ENCODE measurements at places on chromosomes 2 and 18.

- DNase-seq, result peak; percentile 53
Observed at GRCh38 chr2:194745557-194746146, 911.4 kb upstream of the SLC39A10 start.

- peak; percentile 50 for DNase-seq
Observed at GRCh38 chr2:148794558-148794957, 80.5 kb upstream of the KIF5C start.

GRCh38 chr2:20682167-20682920, 15.4 kb downstream of the GDF7 start:
- DNase-seq, result peak; percentile 29

DNA sequence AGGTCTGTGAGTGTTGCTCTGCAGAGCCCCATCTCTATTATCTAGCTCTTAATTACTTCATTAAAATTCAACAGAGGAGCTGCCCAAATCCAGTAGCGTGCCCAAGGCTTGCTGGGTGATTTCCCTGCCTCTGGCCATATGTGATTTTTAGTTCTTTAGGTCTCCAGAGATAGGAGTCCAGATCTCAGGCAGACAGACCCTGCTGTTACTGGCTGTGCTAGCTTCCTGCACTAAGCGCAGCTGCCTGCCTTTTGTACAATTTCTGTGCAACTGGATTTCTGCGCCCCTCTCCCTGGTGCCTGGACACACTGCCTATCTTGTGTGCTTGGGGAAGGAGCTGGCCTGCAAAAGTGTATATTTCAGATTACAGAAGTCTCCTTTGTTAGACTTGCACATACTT, 136.5 kb downstream of the TDRD15 start:
- no peak for DNase-seq

DNA sequence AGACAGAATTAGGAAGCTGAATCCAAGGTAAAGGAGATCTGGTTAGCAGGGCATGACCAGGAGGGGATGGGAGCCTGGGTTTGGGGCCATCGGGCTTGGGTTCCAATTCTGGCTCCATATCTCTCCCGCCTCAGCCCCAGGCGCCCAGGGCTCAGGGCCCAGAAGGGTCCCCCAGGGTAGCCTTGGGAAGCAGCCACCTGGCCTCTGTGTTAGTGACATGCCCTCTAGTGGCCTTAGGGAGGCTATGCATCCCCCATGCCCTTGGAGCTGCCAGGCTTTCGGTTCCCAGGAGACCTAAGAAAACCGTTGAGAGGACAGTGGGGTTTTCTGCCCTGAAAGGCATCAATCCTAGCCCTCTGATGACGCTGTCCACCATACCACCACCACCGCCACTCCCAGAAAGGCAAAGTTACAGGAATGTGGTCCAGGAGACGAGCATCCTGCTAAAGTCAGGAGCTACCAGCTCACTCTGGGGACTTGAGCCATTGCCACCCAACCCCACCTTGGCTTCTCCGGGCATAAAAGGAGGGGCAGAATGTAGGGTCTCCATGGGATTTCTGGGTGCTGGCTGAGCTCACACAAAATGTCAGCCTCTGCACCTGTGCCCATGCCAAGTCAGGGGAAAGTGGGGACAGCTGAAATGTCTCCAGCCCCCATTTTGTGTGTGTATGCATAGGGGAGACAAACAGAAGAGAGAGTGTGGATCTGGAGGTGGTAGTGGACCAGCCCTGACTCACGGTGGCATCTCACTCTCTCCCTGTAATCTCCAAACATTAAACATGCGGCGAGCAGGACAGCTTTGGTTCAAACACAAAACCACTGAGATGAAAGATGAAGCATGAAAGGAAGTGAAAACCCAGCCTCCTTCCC, 56.5 kb downstream of the EMX1 start:
- DNase-seq, result peak; percentile 75

- no peak for DNase-seq
Observed at GRCh38 chr18:5284808-5285207, 10.7 kb downstream of the ZBTB14 start.

- DNase-seq, result peak; percentile 39
Observed at GRCh38 chr2:207317378-207317984, 151.7 kb upstream of the KLF7 start.

DNA sequence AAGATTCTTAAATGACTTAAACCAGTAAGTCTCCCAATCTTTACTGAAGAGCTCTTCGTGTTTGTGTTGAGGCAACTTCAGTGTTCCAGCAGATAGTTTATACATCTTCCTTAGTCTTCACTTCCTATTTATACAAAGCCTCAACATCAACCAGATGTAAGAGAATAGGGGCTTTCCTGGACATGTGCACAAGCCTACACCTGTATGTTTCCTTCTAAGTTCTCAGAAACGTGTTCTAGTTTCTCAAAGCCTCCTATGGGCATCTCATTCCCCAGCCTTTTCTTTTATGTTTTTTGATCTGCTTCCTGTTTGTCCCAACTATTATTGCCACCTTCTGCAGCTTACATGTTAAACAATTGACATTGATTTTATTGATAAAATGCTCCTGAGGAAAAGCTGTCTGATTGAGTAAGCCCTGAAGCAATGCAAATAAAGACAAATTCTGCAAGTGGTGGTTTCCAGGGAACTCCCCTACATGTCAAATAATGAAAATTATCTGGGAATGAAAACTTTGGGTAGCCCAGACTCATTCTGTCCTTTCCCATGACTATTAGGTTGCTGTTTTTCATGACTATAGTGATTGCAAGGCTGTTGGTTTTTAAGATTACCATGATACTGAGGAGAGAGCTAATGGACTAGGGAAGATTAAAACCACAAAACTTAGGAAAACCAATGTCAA, 663.3 kb upstream of the ACVR2A start:
- no peak for DNase-seq

DNA sequence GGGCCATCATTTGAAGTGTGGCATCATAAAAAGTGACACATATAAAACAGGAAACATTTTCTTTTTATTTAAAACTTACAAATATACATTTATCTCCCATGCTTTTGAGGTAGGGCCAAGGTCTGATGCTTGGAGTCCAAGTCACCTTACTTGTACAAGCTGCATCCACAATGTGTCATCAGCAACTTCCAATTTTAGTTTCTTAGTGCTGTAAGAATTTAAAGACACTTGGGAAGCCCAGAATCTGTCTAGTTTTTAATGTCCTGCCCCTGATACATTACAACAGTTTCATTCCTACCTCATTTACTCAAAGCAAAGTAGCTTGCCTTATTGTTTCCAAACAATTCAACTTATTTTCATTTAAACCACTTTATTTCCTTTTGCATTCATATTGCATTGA, 297.7 kb downstream of the MTX2 start:
- DNase-seq, result no peak

GRCh38 chr2:25378731-25379490, 37.2 kb upstream of the DNMT3A start:
- DNase-seq, result peak; percentile 80

DNA sequence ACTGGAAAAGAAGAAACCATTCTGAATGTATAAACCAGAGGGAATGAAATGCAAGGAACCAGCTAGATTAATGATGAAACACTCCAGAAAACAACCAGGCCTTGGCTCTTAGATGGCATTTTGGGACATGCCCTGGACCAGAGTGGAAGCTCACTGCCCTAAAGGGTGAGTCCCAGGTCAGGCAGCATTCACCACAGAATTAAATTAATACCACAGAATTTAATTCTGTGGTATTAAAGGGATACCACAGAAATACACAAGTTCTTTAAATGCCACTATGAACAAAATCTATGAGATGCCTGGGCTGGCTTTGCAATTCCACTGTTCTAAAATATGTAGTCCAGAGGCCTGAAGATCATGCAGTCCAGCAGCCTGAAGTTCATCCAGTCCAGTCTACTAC, 122.3 kb upstream of the KYNU start:
- DNase-seq, result no peak

DNA sequence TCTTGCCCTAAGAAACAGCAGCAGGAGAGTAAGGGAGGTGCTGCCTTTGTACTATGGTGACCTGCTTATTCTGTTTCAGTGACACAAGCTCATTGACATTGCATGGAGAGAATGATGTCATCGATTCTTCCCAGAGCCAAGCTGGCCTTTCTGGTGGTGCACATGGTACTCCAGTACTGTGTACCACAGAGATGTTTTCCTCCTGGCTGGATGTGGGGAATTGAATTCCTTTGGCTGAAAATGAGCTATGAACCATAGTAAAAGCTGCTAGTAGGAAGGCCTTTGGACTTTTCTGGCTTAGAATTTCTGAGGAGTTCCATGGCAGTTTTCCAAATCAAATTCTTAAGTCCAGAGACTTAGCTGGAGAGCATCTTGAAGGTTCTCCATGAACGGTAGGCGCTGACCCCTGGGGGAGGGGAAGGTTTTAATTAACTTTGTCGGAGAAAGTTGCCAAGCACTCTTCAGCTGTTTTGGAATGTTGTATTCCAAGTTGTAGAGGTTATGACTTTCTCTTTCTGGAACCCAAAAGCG, 17.1 kb upstream of the B3GNT2 start:
- DNase-seq, result no peak

DNA sequence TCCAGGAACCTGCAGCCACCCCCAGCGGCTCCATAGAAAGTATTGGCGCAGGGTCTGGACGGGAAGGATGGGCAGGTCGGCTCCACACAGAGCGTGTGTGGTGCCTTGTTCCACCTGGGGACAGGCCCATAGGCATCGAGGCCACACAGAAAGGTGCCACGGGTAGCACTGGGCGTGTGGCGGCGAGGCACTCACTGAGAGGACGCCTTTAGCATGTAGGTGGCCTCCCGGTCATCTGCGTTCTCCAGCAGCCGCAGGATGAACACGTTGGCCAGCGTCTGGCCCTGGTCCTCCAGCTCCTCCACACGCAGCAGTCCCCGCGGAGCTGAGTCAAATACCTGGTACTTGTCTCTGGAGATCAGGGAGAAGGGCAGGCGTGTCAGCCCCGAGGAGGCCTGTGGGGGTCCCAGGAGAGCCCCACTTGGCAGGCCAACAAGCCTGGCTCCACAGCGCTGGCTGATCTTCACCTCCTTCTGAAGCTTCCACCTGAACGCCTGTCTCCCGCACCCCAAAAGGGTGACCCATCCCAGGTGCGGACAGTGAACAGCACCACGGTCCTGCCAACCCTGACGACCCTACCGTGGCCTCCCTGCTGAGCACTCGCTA, 13.2 kb downstream of the SNORC start:
- no peak for DNase-seq

- DNase-seq, result no peak
Observed at GRCh38 chr18:5984245-5984644, 88.9 kb upstream of the TMEM200C start.

DNA sequence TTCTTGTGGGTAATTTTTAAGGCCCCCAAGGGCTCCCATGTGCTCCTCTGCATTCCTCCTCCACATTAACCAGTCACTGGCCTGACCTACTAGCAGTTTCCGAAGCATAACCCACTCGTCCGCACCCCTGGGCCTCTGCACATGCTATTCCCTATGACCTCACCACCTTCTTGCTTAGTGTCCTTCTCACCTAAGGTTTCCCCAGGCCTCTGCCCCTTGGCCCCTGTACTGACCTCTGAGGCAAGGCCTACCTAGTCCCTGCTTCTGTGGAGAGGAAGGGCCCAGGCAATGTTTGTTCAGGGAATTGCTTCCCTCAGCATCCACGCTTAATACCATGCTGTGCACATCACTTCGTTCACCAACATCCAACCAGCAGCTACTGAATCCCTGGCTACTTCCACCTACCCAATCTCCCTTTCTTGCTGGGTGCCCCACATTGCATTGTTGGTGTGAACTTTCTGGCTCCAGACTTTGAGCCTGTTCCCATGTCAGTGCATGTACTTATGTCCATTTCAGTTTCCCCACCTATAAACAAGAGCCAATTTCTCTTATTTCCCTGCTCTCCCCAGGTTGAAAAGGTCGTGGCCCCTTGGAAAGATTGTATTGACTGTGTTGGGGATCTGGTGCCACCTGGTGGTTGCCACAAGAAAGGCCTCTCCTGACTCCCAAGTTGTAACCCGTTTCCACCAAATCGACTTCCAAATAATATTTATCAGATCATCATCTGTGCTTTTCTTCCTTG, 19.2 kb upstream of the TMEM177 start:
- peak; percentile 56 for DNase-seq

DNA sequence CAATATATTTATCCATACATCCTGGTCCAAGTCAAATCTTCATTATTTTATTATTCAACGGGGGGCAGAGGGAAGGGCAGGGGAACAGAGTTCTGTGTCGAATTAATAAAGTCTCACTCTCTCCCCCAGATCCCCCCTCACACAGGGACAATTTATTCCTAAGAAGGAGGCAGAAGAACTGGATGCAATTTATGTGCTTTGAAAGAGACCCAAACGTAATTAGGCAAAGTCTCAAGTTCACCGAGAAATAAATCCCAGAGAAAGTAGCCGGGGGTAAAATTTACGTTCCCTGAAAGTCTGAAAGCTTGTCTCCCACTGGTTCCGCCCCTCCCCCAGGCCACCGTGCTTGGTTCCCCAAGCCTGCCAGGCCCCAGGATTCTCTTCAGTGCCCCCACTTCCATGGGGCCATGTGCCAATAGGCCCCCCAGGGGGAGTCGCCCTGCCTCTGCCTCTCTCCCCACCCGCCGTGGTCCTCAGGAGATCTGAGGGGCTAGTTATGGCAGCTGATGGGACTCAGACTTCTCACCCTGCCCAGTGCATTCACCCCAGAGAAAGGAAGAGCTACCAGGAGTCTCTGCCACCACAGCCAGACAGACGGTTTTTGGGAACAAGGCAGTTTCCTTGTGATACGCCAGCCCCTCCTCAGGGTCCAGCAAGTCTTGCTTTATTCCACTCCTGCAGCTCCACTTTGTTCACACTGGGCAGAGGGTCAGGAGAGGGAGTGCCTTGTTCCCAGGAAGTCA, 215.5 kb downstream of the CYP26B1 start:
- DNase-seq, result no peak

- no peak for DNase-seq
Observed at GRCh38 chr2:1307670-1308069, 105.6 kb upstream of the TPO start.

DNA sequence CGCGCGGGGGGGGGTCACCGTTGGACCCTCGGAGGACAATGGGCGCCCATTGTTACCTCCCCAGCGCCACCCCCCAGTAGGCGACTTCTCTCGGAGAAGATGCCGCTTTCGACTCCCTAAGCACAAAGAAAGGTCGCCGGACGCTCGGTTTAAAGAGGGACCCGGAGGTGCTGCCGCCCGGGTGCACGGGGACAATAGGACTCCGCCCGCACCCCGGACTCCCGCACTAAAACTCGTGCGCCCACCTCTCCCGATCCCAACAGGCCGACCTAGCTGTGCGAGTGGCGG, 318 bp upstream of the CDC42EP3 start:
- DNase-seq, result no peak

- no peak for DNase-seq
Observed at GRCh38 chr2:236823963-236824362, 254.3 kb downstream of the ACKR3 start.

- DNase-seq, result no peak
Observed at GRCh38 chr2:36941867-36942266, 24.5 kb downstream of the STRN start.
